Stimulated activated CD4-positive, alpha-beta T cell treated with anti-CD3 and anti-CD28 coated beads, Interleukin-1b, Interleukin-23, amount 100 ng/mL, for 48 hours (primary cell): ENCODE measurements at places on chromosomes 1 and 21.

GRCh38 chr1:184882957-184883815 lies 91.1 kb downstream of the NIBAN1 start:
- DNase-seq = peak; percentile 41

- DNase-seq = no peak
Measured at GRCh38 chr1:13666317-13666716, 33.7 kb upstream of the PRDM2 start.

GRCh38 chr1:50645139-50645538 lies 221.9 kb upstream of the DMRTA2 start:
- no peak for DNase-seq

DNA sequence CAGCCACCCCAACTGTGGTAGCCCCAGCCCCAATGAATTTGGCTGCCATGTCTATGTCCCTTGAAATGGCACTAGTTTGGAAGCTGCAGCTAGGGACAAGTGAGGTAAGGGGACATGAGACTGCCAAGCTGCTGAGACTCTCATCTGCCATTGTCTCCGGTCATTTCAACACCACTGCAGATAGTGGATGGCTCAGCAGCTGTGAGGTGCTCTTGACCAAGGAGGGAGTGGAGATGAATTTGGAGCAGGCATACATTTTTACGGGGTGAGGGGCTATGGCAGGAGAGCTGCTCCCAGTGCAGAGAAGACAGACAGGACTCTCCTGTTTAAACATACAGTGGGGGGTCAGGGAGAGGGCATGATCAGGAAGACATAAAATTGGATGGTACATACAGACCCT lies 315.5 kb upstream of the CAMK1G start:
- DNase-seq = no peak

DNA sequence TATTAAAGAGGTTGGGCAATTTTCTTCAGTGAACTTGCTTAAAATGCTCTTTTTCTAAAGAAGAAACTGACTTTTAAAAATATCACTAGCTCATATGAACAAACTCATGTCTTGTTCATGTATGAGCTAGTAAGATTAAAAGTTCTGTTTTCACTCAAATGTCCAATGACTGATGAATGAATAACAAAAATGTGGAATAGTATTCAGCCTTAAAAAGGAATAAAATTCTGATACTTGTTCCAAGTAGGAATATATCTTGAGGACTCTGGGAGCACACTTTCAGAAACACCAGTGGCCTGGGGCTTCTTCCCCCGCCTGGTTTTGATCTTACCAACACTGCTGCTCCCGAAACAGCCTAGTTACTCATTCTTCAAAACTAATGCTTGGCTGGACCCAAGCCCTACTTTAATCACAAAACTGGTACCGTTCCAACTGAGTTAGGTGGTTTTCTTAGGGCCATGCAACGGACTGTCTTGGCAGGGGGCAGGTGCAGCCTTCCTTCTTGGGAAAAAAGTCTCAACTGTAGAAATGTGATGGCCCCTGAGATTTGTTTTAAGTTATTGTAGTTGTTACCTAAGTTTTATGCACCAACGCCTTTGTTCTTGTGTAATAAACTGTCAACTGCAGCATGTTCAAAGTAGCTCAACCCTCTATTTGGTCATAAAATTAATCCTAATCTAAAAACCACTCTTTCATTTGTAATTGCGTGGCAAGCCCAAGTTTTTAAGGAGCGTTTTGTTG lies 116.0 kb downstream of the ETS2 start:
- no peak for DNase-seq

GRCh38 chr1:153526132-153526543 lies 9.7 kb downstream of the S100A6 start:
- DNase-seq = no peak

- DNase-seq = no peak
Measured at GRCh38 chr21:35566874-35567273, 493.5 kb downstream of the SETD4 start.

GRCh38 chr1:183773482-183774274 lies 31.2 kb upstream of the RGL1 start:
- no peak for DNase-seq

- DNase-seq = no peak
Measured at GRCh38 chr21:41865002-41865777, 14.0 kb downstream of the PRDM15 start.

GRCh38 chr1:243470502-243470901 lies 214.7 kb downstream of the SDCCAG8 start:
- DNase-seq = no peak

DNA sequence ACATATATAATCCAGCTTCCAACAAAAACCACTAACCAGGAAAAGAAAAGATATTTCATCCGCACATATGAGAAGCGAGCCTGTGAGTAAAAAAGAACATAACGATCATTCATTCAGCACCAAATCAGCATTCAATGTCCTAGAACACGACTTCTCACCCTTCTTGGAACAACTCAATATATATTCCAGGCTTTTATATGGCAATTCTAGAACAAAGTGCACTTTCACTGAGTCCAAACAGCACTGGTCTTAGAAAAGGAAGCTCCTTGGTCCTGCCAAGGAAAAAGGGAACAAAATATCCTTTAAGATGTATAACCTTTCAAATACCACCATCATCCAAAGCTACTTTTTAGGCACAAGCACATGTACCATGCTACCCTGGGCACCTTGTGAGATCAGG lies 44.5 kb downstream of the RPL5 start:
- DNase-seq = no peak

- DNase-seq = no peak
Measured at GRCh38 chr1:36835017-36835695, 199.2 kb downstream of the GRIK3 start.

DNA sequence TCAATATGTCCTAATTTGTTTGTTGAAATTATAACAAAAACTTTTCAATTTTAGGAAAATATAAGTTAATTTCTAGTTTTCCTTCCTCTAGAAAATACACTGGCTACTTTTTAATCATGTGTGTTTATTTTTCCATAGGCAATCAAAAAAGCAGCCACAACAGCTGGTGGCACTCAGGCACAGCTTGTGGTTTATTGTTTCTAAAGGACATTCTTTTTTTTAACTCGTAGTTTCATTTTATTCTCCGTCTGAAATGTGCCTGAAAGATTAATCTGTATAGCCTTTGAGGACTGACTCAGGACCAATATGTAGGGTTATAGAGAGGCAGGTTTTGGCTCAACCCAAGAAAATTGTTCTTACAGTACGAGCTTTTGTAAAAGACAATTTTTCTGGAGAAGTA lies 20.7 kb upstream of the STX12 start:
- DNase-seq = no peak

DNA sequence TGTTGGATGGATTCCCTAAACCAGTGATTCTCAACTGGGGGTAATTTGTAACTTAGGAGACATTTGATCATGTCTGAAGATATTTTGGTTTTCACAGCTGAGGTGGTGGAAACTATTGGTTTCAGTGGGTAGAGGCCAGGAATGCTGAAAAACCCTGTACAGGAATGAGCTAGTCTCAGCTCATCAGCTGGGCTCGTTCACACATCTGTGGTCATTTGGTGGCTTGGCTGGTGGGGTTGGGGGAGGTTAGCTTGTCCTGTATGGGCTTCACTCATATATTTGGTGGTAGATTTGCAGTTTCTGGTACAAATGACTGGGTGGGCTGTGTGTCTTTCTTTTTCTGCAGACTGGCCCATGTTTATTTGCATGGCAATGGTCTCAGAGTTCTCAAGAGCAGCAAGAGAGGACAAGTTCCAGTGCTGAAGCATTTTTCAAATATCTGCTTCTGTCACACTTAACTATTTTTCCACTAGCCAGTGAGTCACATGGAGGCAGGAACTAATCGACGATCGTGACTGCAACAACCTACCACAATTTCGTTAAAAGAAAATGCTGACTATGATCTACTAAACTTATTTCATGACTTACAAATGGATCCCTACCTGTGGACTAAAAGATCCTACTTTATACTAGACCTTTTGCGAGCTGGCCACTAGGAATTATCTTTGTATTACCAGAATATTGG lies 321.7 kb upstream of the PLXNA2 start:
- DNase-seq = no peak

- DNase-seq = peak; percentile 26
Measured at GRCh38 chr1:244460197-244460596, 876 bp upstream of the CATSPERE start.

DNA sequence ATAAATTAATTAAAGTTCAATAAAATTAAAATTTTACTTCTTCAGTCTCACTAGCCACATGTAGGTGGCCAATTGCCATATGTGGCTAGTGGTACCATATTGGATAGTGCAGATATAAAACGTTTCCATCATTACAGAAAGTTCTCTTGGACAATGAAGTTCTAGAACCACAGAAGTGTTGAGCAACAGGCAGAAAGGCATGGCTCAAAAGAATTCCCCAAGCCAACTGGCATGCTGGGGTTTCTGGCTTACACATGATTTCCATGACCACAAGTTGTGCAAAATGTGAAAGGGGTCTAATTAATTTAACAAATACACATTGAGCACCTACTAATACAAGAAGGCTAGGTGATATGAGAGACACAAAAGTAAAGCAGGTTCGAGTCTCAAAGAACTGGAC lies 72.2 kb upstream of the CDC42BPA start:
- no peak for DNase-seq

- DNase-seq = no peak
Measured at GRCh38 chr1:68600049-68600661, 103.3 kb upstream of the DEPDC1 start.

DNA sequence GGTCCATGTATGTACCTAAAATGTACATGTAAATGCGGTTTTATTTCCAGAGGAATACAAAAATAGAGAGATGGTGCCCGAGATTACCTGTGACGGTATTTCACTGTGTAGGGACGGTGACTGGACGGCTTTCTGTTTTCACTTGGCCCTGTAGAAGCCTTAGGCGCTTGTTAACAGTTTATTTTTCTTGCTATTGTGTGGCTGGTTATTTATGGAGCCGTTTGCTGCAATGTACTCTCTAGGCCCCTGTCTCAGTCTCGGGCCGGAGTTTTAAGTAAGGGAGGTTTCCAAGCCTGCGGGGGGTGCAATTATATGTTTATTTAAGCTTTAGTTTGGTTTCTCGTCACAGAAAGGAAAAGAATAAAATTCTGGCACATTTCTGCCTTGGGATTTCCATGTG lies 413 bp downstream of the EFCAB7 start:
- no peak for DNase-seq

DNA sequence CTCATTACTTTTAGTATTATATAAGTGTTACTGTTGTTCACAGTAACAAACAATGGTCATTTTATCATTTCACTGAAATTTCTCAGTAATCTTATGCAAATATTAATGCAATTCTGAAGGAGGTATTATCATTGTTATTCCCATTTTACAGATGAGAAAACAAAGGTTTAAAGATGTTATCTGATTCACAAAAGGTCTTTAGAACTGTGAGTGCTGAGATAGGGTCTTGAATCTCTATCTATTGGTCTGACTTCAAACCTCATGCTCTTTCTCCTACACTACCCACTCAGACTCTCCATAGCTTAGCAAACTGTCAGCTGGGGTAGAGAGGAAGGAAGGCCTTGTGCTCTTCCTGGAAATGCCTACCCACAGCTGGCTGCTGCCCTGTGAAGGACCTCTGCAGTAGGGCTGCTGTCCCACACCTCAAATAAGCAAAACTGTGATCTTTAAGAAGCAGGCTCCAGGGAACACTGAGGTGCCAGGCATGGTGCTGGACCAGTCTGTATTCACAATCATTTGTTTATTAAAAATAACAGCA lies 6.2 kb upstream of the OSCP1 start:
- DNase-seq = no peak

DNA sequence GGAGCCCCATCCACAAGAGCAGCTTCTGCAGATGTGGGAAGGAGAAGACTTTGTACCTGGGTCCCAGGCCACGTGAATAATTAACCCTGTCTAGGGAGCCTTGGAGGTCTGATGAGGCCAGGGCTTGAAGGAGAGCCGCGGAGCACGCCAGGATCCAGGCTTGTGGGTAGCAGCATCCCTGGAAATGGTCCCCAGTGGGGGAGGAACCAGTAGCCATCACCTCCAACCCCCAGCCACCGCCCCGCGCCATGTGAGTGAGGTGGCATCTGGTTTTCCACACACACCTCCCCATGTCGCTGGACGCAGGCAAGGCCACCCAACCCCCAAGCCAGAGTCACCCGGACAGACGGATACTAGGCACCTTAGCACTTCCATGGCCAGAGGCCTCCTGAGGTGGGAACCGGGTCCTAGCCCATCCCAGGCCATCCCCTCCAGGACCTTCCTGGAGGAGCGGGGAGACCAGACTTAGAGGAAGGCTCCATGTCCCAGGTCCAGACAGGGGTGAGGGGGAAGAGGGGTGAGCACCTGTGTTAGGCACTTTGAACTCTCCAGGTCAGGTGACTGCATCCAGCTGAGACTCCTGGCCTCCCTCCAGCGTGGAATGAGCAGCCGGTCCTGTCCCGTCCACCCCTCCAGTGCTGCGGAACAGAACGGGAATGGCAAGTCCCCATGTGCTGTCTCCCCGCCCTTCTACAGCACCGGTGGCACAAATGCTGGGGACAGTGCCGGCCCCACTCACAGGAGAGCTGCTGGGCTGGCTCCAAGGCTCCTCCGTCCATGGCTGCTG lies 53.2 kb downstream of the RIPK4 start:
- DNase-seq = no peak

- DNase-seq = peak; percentile 97
Measured at GRCh38 chr1:165597883-165598675, 33.0 kb upstream of the MGST3 start.

GRCh38 chr1:12177156-12177998 lies 10.6 kb downstream of the TNFRSF1B start:
- no peak for DNase-seq

DNA sequence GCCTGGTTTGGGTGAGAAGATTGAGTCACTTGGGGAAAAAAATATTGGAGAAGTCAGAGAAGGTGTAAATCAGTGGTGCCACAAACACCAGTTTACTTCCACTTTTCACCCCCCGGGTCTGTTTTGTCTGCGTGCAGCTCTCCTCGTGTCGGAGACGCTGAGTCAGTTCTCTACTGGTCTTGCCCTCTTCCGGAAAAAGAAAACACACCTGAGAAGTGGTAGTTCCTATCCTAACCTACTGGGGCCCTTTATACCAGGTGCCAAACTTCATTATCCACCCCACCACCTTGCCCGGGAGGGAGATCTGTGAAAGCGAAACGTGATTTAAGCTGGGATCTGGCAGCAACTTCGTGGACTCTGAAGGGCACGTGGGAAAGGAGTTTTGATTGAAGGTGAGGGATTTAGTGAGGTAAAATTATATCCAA lies 855 bp upstream of the IVNS1ABP start:
- DNase-seq = peak; percentile 76

DNA sequence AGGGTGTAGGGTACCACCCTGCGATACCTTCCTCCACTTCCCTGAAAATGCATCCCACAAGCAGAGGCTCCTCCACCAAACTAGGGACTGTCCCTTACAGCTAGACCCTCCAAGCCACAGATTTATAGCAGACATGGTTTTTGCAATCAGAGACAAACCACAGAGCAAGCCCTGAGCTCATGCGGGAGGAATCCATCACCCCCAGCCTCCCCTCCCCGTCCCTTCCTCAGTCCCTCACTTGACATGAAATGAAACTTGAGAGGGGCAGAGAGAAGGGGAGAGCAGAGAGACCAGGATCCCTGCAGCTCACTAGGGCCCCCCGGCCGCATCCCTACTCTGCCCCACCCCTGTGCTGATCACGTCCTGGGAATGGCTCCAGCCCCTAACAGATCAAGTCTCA lies 94.9 kb downstream of the MRPL37 start:
- no peak for DNase-seq

- no peak for DNase-seq
Measured at GRCh38 chr1:110007046-110007830, 22.7 kb downstream of the AHCYL1 start.

GRCh38 chr1:17011092-17011438 lies 663 bp downstream of the ATP13A2 start:
- DNase-seq = no peak
